ENCODE measurements at places on chromosomes 7 and 10.

DNA sequence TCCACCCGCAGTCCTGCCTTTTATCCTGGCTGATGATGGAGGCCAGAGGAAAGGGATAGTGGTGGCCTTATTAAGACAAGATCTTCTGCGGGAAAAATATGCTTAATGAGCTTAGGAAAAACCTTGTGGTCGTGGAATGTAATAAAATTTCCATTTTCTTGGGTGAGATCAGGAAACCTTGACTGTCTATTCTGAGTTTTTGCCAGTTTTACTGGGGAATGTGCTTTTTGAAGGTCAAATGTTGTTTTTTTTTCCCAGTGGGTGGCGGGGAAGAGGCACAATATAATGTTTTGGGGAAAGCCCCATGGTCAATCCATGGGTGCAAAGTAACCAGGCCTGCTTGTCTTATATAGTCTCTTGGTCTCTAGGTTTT, 118.5 kb downstream of the CREB5 start:
- DNase-seq: no peak

DNA sequence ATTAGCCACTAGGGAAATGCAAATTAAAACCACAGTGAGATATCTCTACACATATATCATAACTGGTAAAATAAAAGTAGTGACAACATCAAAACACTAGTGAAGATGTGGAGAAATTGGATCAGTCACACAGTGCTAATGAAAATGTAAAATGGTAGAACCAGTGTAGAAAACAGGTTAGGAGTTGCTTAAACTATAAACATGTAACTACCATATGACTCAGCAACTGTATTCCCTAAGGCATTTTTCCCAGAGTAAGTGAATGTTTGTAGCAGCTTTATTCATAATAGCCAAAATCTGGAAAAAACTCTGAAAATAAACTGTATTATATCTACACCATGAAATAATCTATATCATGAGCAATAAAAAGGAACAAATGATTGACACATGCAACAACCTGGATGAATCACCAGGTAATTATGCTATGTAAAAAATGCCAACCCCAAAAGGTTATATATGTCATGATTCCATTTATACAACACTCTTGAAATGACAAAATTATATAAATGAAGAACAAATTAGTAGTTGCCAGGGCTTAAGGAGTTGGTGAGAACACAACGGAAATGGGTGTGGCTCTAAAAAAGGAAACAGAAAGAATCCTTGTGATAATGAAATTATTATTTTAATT, 22.8 kb downstream of the SLC25A40 start:
- peak; percentile 44 for DNase-seq

GRCh38 chr7:142612237-142612881, 136.9 kb upstream of the PRSS1 start:
- no peak for DNase-seq

GRCh38 chr10:78433076-78433595, 399.5 kb downstream of the RPS24 start:
- DNase-seq: no peak

DNA sequence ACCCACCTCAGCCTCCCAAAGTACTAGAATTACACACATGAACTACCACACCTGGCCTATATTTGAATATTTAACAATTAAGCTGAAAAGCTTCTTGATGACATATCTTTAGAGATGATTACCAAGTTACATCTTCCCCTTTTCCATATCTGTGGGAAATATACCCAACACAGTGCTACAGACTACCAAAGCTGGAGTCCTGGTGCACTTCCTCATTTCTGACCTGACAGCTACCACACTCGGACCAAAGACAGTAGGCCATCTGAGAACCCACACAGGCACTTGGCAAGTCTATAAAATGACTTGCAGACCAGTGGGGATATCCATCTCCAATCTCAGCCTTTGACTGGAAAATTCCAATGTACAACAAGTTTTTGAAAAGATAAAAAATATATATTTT, 270.4 kb upstream of the KLF14 start:
- no peak for DNase-seq

DNA sequence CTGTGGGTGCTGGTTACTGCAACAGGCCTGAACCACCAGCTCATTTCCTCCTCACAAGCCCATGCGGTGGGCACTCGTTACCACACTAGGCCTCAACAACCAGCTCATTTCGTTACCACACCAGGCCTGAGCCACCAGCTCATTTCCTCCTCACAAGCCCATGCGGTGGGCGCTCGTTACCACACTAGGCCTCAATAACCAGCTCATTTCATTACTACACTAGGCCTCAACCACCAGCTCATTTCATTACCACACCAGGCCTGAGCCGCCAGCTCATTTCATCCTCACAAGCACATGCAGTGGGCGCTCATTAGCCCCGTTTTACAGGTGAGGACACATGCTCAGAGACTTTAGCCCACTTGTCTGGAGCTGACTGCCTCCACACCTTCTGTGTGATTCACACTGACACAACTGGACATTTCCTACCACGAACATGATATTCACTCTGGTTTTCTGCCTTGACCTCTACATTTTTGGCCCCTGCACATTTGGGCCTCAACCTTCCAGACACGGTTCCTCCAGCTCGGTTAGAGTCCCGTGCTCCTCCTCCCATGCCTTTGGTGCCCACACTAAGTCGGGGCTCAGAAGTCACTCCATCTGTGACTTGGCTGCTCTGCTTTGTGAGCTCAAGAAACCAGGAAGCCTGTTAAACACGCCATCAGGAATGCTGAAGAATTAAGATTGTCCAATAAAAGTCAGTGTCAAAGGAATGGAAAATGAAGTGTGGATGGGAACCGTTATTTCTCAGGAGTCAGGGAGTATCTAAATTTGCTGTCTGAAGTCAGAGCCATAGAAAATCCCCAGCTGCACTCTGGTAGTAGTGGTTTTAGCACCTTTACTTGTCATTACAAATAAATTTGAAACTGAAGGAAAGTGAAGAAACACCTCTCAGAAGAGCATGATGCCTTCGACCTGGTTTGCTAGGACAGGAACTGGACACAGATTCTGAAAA, 55.8 kb upstream of the LANCL2 start:
- no peak for DNase-seq

DNA sequence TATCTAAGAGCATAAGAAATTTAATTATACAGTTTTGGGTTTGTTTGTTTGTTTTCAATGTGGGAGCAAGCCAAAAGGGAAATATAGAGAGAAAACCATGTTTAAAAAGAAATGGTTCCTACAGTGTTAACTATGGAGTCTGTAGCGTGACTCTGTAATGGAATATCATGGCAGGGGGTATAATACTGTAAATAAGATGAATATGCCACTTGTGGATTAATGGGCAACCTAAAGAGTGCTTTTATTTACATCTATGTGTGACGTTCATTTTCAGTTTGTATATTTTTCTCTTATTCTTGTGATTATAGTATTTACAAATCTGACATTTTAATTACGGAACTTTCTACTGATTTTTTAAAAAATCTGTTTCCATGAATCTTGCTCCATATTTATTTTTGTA, 95.9 kb downstream of the POLL start:
- DNase-seq: no peak

DNA sequence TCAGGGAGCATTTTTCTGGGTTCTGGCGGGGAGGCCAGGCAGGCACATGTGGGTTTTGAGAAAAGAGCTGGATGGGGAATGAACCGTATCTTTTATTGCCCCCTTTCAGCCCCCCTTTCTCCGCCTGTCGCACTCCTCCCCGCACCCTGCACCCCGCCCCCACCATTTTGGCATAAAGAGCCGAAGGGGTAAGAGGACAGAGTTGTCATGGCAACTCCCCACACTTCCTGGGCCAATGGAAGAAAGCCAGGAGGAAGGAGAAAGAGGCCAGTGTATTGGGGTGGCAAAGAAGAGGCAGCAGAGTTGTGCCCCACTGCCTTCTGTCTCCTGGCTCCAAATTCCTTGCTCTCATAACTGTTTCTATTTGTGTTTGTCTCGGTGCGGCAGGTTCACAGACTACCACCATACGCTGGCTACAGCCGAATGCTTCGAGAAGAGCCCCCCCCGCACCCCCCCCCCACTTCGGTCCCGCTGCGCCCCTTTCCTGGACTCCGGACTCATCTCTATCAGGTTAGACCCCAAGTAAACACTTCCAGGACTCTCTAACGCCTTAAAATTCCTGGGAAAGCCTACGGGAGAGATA, 3.4 kb downstream of the KCNIP2 start:
- DNase-seq: no peak

GRCh38 chr10:50624866-50625501, 1.2 kb upstream of the SGMS1 start:
- peak; percentile 56 for DNase-seq

GRCh38 chr7:121562259-121562658, 166.2 kb upstream of the FAM3C start:
- DNase-seq: peak; percentile 49

DNA sequence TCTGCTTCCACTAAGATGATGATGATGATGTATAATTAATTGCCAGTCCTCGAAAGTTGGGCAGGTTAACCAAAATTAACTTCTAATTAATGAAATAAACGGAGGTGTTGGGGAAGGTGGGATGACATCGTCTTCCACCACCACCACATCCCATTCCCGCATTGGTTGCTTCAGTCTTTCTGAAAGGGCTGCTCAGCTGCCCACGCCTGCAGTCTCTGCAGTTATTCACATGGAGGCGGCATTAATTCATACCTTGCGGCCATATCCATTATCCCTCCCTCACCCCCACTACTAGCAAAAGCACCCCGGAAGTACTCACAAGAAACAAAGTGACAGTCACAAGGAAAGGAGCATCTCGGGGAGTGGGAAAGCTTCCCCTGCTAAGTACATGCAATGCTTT, 387.9 kb downstream of the DPP6 start:
- DNase-seq: no peak

DNA sequence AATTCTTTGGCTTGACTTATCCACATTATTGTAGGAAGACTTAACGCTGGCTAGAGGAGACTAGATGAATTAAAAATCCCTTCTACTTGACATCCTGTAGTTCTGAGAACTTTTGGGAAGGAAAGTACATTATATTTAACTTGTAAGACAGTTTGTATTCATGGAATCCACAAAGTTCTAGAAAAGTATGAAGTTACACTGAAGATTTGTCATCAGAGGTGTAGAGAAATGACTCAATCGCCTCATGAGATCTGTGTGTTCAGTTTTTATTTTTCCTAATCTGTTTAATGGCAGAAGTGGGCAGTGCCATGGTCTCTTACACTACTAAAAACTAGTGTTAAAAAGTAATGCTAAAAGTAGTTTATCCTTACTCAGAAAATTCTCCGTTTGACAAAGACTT, 89.1 kb upstream of the SMIM30 start:
- DNase-seq: no peak

DNA sequence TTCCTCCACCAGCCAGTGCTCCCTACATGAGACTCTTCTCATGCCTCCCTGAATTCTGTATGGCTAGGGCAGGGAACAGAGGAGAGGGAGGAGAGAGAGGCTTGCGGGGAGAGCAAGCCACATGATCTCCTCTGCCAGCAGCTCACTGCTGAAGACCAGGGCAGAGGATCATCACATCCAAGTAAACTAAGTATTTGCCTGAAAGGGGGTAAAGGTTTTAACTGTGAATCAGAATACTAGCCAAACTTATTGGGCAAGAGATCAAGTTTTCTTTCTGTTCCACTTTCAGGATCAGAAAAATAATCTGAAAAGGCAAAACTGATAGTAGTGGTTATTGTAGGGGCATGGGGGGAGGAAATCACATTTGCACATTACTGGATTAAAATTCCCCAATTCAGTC, 17.8 kb upstream of the ERCC6 start:
- peak; percentile 44 for DNase-seq

GRCh38 chr7:64618785-64619456, 47.0 kb upstream of the ZNF107 start:
- DNase-seq: peak; percentile 68

DNA sequence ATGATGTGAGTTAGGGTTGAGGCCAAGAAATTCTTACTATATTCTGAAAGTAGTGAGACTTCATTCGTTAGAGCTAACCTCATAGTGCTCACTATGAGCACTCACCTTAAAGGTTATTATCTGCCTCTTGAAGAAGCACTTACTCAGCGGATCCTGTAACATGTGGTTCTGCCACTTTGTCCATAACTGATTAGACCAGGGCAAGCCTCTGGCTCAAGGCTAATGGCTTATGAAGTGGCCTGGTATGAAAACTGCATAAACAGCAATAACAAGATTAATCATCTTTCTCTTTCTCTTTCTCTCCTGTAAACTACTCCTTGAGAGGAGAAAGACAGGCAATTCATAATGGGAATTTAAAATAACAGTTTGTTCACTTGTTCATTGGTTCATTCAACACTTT, 82.8 kb downstream of the MAPK8 start:
- DNase-seq: no peak

- DNase-seq: no peak
Observed at GRCh38 chr10:83917537-83918506, 221.5 kb upstream of the GHITM start.

DNA sequence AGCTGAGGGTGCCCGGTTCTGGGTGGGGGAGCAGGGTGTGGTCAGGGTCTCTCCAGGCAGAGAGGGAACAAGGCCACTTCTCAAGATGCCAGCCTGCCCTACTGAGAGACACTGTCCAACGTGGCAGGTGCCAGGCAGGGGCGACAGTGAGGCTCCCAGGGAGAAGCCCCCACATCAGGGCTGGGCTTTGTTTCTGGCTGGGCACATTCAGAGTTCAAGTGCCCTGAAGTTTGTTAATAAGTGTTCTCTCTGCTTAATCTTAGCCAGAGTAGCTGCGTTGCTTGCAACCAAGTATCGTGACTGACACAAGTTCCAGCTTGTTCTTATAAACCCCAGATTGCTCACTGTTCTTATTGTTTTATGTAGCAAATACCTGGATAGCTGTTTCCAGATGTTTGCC, 21.8 kb downstream of the FOXL3 start:
- no peak for DNase-seq

- peak; percentile 85 for DNase-seq
Observed at GRCh38 chr10:110354322-110354766, 49.6 kb upstream of the SMNDC1 start.

- no peak for DNase-seq
Observed at GRCh38 chr7:38476764-38477163, 154.4 kb downstream of the AMPH start.

GRCh38 chr7:139745678-139746143, 32.1 kb downstream of the HIPK2 start:
- peak; percentile 27 for DNase-seq

GRCh38 chr10:132198381-132199181, 11.8 kb downstream of the DPYSL4 start:
- DNase-seq: no peak

- no peak for DNase-seq
Observed at GRCh38 chr10:80538481-80539185, 931 bp downstream of the SH2D4B start.

- DNase-seq: peak; percentile 23
Observed at GRCh38 chr7:155644971-155645509, 579 bp downstream of the RBM33 start.

GRCh38 chr10:22444219-22444788, 99.0 kb downstream of the SPAG6 start:
- no peak for DNase-seq

DNA sequence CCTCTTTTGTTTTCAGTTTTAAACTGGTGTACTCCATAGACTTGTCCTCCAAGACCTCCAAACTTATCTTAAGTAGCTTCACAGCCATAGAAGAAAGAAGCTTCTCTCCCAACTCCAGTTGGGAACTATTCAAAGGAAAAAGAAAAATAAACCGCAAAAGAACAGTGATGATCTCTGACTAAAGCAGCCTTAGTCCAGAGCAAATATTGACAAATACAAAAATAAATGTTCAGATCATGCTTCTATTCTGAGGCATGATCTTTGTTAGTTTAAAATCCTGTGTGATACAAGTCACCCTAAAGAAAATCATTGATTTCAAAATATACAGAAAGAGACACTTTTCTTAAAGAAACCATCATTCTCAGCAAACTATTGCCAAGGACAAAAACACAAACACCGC, 373.0 kb upstream of the SMIM30 start:
- no peak for DNase-seq

- no peak for DNase-seq
Observed at GRCh38 chr7:41578700-41579099, 124.2 kb downstream of the INHBA start.

All from fibroblast of the aortic adventitia (primary cell).